RWPE2 (cell line): ENCODE measurements at places on chromosomes 11 and 22.

DNA sequence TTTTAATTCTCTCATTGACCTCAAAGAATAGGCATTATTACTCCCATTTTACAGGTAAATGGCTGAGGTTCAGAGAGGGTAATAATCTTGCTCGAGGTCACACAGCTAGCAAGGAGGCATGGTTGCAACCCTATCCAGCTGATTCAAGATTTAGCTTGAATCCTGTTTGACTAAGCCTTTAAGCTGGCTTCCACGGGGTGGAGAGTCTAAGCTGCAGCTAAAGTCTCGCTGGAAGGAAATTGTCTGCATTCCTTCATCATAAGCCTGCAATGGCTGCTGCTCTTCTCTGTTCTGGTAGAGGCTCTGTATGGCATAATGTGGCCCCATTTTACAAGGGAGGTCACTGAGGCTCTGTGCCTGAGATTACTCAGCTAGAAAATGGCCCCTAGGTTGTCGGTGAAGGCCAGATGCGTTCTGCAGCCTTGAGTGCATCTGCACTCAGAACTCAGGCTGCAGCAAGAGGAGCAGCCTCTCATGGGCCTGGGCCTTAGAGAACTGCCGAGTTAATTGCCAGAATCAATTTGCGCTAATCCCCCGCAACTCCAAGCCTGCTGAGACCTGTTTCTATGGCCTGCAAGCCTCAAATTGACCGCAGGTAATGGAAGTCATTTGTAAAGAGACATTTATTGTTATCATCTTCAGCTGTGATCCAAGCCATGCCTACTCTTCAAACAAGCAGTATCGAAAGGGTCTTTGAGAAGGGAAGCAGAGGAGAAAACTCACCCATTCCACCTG lies 44.1 kb upstream of the SEZ6L start:
- DNase-seq: no peak

GRCh38 chr11:1303126-1303821 lies 6.2 kb downstream of the TOLLIP start:
- DNase-seq: no peak

- no peak for DNase-seq
Observed at GRCh38 chr22:35537232-35537631, 3.4 kb upstream of the RASD2 start.

- DNase-seq: no peak
Observed at GRCh38 chr22:22226448-22227187, 18.0 kb upstream of the VPREB1 start.

GRCh38 chr11:17898782-17899181 lies 114.1 kb downstream of the SERGEF start:
- no peak for DNase-seq

DNA sequence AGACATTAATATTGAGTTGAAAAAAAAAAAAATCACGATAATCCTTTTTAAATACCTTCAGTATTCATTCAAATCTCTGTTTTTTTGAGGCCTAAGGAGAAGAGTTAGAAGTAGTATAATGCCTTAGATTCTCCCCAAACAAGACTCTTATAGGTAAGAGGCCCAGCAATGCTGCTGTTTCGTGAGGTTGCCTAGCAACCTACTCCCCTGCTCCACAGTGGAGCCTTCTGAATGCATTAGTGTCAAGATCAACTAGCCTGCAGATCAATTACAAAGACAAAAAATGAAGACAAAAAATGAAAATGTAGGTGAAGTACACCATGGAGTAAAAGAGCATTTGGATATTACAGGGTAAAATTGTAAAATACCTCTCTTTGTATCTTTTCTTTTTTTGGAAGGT lies 229.8 kb upstream of the LUZP2 start:
- no peak for DNase-seq

GRCh38 chr22:35973388-35973787 lies 55.2 kb downstream of the RBFOX2 start:
- DNase-seq: no peak

DNA sequence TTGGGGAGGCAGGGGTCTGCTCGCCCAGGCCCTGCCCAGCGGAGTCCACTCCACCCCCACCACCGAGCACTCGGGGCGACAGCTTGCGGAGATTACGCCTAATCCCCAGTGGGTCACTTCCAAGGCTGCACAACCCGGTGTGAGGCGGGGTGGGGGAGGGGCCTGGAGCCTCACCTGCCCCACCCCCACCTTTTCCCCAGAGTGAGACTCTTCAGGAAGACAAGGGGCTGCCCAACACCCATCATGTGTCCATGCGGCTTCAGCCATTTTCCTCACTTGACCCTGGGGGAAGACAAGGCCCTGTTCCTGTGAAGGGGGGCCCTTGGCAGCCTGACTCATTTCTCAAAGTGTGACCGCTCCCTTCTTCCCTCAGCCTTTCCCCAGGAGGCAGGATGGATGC lies 12.5 kb downstream of the SYNGR1 start:
- no peak for DNase-seq

DNA sequence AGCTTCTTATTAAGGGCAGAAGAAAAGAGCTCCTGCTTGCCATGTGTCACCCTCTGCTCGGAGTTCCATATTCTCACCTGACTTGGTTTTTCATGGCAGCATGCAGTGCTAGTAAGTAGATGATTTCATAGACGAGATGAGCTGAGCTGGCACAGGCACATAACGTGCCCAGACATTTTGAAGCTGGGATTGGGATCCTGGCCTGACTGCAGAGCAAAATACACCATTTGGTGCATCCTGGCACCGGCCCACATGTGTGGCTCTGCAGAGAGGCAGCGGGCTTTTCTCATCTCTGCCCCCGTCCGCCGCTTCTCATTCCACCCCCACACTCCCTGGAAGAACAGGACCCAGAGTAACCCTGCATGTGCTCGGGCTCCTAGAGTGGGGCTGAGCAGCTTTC lies 24.8 kb downstream of the FAM118A start:
- DNase-seq: no peak

- DNase-seq: no peak
Observed at GRCh38 chr11:48047616-48048015, 67.3 kb downstream of the PTPRJ start.

GRCh38 chr22:29060251-29060869 lies 1.3 kb downstream of the C22orf31 start:
- no peak for DNase-seq

DNA sequence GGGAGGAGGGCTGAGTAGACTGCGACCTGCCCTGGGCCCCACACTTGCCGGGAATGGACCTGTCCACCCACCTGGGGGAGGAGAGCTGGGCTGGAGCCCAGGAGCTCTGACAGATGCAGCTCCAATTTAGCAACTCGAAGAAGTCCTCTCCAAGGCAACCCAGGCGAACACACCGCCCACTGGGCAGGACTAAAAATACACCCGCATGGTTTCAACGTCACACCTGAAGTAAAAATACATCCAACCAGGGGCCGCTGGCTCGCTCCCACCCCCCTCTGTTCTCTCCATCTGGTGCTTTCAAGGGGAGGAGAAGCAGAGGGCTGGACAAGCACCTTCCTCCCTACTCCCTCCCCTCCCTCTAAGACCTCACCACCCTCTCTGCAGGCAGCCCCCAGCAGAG lies 119.9 kb downstream of the FEZ1 start:
- no peak for DNase-seq

DNA sequence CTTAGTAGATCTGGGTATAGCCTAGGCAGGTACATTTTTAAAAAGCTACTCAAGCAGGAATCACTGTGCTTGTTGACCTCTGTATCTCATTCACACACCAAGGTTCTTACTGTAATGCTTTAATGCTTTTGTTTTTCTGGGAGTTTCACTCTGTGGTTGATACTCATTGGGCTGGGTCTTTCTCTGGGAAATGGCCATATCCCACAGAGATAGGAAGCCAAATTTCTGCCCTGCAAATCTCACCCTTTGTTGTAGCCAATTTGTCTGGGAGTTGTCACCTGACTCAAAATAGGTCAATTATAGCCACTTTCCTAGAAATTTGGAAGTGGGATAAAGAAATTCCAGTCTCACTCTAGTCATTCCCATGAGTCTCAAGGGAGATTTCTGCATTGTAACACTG lies 195.8 kb upstream of the BDNF start:
- no peak for DNase-seq

DNA sequence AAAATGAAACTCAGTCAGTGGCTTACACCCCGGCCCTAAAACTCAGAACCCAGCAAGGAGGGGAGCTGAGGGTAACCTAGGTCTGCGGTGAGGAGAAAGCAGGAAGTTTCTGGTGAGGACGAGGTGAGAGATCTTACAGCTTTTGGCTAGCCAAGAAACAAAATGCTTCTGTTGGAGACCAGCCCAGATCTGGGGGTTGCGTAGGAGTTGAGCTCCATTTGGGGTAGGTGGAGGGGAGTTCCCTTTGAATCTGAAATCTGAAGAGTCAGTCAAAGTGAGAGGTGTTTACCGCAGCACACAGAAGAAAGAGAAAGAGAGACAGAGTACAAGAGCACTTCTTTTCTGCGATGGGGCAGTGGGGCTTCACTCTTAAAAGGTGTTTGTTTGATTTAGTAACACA lies 29.6 kb downstream of the EHF start:
- no peak for DNase-seq

DNA sequence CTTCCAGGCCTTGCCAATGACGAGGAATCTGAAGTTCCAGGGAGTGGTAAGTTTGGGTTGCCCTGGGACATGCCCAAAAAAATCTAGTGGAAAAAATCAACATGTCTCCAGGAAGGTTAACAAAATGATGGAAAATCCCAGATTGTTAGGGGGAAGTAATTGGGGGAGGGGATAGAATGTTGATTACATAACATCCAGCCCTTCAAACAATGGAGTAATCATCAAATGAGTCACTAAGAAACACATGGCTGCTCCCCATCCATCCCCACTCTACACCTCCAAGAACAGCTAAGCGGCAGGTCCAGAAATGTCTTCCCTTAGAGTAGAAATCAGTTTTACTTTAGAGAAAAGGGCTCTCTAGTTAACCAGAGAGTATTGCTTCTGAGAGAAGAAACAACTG lies 94.9 kb downstream of the ETS1 start:
- no peak for DNase-seq

DNA sequence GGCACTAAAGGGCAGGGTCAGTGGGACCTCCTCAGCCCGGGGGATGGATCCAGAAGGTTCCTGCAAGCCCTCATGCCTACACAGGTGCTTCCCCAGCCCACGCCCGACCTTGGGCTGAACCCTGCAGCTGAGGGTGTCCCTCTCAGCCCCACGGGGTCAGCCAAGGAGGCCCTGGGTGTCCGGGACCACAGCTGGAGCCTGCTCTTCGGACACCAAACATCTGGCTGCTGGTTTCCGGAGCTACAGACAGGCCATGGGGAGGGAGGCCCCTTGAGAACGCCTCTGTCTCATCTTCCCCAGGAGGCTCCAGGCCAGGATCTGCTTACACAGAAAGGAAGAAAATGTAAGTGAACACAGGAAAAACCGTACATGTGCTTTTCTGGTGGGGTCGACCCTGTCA lies 355.7 kb downstream of the MN1 start:
- no peak for DNase-seq

DNA sequence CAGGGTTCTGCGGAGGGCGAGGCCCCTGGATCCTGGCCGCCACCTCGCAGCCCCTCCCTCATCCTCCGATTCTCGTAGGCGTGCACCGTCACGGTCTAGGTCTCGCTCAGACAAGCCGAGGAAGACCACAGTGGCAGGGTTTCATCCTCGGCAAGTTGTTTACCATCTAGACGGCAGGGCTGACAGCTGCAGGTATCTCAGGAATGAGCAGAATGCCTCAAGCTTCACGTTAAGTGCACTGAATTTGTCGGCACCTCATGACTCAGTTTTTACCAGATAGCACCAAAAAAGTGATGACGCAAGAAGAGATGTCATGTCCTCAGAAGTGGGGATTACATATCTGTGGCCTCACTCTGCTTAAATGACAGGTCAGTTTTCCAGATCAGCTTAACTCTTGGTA lies 35.1 kb downstream of the WT1 start:
- DNase-seq: no peak
